HL-60 (cell line): ENCODE measurements at places on chromosomes 12 and 14.

- no peak for DNase-seq
Observed at GRCh38 chr12:132966676-132967415, 10.7 kb upstream of the ZNF605 start.

DNA sequence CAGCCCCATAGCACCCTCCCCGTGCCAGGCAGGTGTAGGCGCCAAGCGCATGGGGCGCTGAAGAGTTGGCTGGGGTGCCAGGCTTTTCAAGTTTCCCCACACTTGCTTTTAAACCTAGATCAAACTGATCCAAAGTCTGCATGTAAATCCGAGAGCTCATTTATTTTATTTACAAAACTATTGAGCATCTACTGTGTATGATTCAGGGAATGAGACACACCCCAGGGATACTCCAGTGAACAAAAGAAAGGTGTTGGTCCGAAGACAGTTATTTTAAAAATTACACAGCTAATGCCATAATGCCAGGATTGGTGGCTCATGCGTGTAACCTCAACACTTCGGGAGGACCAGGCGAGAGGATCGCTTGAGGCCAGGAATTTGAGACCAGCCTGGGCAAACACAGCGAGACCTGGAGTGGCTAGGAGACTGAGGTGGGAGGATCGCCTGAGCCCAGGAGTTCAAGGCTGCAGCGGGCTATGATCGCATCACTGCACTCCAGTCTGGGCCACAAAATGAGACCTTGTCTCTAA lies 780 bp upstream of the SLC41A2 start:
- no peak for DNase-seq

- DNase-seq, result no peak
Observed at GRCh38 chr14:39113685-39114072, 444 bp upstream of the GEMIN2 start.

DNA sequence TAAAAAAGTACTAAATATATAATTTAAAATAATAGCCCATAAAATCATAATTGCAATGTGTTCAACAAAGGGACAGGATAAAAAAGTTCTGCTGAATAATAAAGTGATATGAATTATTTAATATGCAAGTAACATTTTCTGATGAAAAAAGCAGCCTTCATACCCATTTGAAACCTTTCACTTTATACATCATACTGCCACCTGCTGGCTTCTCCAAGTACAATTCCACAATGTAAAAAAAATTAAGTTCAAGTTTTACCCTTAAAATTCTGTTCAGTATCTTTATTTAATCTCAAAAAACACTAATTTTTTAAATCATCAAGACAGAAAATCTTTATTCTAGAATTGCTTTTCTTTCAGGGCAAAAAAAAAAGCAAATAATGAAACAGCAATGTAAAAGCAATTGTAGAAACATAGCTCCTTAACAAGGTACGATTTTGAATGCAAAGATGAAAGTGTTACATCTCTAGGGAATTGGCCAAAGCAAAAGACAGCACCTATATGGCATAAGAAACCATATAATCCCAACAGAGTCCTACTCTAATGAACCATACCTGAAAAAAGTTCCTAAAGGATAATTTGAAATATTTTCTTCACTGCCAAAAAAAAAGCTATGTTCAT lies 15.0 kb downstream of the MDM1 start:
- DNase-seq, result no peak

- peak; percentile 55 for DNase-seq
Observed at GRCh38 chr12:49358483-49359141, 8.7 kb upstream of the SPATS2 start.

- no peak for DNase-seq
Observed at GRCh38 chr12:95784915-95785314, 5.6 kb downstream of the NTN4 start.

DNA sequence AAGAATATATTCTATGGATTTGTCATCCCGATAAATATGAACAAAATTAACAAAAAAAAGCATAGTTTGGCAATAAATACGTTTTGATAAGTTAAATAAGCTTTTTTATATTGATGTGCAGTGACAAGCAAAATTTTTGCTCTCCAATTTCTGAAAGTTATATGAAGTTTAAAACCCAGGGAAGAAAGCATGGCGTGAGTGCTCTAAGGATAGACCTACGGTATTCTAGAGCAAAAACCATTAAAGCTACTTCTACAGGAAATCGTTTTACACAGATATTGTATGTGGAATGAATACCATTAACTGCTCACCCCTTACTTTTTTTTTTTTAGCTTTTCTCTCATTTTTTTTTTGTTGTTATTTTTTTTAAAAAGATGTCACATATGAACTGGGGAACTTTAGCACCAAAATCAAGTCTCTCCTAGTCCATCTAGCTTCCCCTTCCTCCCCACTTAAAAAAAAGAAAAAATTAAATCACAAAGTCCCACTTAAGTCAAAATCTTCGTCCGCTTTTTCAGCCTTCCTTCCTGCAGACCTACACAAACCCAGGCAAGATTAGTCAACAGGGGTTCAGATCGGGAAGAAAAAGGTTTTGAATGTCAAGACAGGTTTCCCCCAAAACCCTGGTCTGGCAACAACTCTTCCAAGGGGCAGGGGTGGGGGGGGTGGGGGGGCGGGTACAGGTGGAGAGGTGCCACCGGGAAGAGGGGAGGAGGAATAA lies 4.4 kb downstream of the ZFP36L1 start:
- no peak for DNase-seq

DNA sequence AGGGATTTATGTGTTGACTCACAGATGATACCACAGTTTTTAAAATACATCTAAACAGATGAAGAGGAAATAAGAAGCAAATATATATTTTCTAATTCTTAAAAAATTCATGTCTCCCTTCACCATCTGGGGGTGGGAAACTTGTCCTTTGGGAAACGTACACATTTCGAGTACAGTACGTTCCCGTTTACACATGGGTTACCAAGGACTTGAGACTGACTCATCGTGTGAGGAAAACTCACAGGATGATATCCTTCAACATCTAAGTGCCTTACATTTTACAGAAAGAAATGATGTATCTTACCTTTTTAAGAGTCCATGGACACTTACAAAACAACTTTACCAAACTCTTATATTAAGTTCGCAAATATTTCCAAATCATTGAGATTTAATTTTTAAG lies 16.0 kb upstream of the FBLN5 start:
- no peak for DNase-seq

- DNase-seq, result no peak
Observed at GRCh38 chr12:41794336-41794735, 350.3 kb downstream of the GXYLT1 start.

- peak; percentile 36 for DNase-seq
Observed at GRCh38 chr14:54354096-54354495, 42.7 kb upstream of the CDKN3 start.

- peak; percentile 51 for DNase-seq
Observed at GRCh38 chr12:53751336-53752191, at the start of gene CISTR. TSS of gene CISTR (minus strand) at chr12:53751979.

GRCh38 chr14:53735916-53736315 lies 220.7 kb downstream of the BMP4 start:
- DNase-seq, result no peak

DNA sequence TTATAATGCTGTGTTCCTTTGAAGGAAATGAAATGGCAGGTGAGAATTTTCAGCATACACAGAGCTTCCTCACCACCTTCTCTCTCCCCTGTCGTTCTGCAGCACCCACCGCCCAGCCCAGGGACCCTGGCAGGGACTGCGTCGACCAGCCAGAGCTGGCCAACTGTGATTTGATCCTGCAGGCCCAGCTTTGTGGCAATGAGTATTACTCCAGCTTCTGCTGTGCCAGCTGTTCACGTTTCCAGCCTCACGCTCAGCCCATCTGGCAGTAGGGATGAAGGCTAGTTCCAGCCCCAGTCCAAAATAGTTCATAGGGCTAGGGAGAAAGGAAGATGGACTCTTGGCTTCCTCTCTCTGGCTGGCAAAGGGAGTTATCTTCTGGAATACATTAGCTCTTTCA lies 35.1 kb downstream of the PAPLN start:
- no peak for DNase-seq

DNA sequence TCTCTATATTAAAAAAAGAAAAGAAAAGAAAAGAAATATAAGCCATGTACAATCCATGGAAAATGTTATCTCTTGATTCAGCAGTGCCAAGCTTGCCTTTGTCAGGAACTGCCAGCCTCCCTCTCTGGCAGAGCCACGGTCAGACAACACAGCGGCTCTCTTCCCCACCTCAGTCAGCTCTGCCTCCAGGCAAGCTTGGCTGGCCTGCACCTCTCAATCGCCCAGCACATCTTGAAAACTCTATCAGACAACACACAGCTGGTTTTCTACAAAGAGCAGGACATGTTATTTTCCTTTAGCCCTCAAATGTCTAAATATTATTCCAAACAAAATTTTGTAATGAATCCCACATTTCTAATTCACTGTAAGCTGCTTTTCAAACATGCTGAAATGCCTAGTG lies 20.0 kb upstream of the GCH1 start:
- no peak for DNase-seq

DNA sequence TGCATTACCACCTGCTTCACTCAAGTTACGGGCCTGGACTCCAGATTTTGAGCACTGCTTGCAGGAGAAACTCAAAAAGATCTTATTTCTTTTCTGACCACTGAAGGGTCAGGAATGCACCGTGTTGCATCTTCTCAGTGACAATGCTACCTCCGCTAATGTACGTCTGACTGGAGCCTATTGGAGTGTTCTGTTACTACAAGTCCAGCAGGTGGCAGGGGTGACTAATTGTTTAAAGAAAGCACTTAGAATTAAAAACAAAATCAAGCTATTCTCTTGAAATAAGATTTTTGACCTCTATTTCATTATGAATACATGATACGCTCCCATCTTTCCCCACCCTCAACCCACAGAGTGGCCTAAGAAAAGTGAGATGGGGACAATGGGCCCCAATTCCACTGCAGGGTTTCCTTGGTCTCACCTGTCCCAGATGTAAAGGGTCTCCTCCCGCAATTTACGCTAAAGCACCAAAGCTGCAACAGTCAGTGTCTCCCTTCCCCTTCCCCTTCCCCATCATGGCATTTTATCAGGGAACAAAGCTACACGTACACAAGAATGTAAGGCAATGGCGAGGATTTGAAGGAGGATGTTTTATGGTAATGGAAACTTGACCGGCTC lies 2.2 kb downstream of the TBPL2 start:
- peak; percentile 28 for DNase-seq

GRCh38 chr14:91893007-91893406 lies 25.7 kb upstream of the TC2N start:
- no peak for DNase-seq

DNA sequence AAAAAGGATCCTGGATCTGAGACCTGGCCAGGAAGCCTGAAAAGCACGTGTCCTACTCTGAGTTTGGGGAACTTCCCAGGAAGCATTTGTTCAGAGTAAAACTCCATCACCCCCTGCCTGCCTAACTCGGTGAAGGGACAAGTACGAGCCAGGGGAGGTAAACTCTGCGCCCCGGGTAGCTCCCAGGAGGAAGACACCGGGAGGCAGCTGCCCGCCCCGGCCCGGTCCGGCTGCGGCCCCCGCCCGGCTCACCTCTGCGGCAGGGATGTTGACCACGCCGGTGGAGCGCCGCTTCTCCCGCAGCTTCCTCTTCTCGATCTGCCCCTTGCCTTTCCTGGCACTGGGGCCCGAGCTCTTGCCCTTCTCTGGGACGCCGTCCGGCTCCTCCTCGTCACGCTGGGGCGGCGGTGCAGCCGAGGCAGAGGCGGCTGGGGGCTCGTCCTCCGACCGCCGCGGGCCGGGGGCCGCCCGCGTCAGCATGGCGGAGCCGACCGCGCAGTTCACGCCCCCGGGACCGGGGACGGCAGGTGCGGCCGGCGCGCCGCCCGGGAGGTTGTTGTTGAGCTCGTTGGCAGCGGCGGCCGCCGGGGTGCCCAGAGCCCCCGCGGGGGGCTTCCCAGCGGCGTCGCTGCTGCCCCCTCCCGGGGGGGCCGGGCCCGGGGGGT lies 1.2 kb downstream of the PAWR start:
- no peak for DNase-seq

- no peak for DNase-seq
Observed at GRCh38 chr12:64160711-64161060, 61.4 kb downstream of the KICS2 start.

- no peak for DNase-seq
Observed at GRCh38 chr12:6640497-6640896, 4.7 kb upstream of the LPAR5 start.

GRCh38 chr12:1529862-1530591 lies 64.4 kb downstream of the FBXL14 start:
- DNase-seq, result no peak

- no peak for DNase-seq
Observed at GRCh38 chr12:115988212-115988611, 289.3 kb downstream of the MED13L start.
